ENCODE measurements at places on chromosomes 7 and 10.

GRCh38 chr7:425794-426188 is 93.9 kb downstream of the PDGFA start:
- DNase-seq = no peak

- DNase-seq = peak; percentile 75
Observed at GRCh38 chr7:43872406-43873110, 3.2 kb upstream of the MRPS24 start.

GRCh38 chr7:90768301-90768700 is 172.2 kb downstream of the CDK14 start:
- DNase-seq = no peak

DNA sequence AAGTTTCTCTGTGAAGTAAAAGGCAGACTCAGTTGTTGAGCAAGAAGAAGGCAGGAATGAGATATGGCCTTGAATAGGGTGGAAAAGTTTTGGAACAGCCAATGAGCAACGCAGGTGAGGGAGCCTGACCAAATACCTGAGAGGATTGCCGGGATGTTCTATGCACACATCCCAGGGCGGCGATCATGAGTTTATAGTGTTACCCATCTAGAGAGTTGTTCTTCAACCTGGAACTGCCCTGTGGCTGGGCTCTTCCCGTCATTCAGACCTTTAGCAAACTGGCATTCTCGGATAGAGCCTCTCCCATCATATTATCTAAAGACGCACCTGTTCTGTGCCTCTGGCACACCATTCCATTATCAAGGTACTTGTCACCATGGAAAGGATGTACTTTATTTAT is 103.0 kb upstream of the KIF5B start:
- no peak for DNase-seq

DNA sequence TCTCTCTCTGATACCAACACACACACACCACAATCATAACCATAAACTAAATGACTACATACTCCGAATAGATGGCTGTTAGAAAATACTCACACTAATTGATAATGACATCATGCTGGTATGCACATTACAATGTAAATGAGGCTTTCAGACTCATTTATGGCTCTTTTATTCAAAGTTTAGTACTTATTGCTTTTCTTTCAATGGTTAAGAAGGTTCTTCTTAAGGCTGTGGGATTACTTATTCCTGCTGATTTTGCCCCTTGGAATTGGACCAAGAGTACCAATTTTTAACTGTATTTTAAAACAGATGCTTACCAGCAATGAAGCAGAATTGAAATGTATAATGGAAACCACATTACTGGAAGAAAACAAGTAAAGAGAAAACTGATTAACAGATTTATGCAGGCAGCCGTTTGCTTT is 20.6 kb upstream of the CABCOCO1 start:
- DNase-seq = no peak

- no peak for DNase-seq
Observed at GRCh38 chr10:109919220-109919619, 4.1 kb downstream of the XPNPEP1 start.

- DNase-seq = no peak
Observed at GRCh38 chr10:119859420-119860258, 13.0 kb downstream of the MCMBP start.

GRCh38 chr10:58943960-58944359 is 232.5 kb upstream of the PHYHIPL start:
- no peak for DNase-seq

DNA sequence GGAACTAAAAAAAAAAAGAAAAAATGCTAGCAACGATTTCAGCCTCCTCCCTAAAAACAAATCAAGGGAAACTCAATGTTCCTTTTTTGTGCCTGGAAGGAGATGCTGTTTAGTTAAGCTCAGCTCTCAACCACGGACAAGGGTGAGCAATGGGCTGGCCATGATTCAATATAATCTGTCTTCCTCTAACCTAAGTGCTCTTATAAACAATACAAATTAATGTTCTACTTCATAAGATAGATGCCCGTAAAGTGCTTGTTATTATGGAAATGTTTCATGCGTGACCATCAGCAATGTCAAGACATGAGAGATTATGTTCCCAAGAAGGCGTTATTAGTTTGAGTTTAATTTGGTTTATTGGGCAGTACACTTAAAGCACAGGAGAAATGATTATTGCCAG is 320.3 kb downstream of the SFMBT2 start:
- DNase-seq = no peak

DNA sequence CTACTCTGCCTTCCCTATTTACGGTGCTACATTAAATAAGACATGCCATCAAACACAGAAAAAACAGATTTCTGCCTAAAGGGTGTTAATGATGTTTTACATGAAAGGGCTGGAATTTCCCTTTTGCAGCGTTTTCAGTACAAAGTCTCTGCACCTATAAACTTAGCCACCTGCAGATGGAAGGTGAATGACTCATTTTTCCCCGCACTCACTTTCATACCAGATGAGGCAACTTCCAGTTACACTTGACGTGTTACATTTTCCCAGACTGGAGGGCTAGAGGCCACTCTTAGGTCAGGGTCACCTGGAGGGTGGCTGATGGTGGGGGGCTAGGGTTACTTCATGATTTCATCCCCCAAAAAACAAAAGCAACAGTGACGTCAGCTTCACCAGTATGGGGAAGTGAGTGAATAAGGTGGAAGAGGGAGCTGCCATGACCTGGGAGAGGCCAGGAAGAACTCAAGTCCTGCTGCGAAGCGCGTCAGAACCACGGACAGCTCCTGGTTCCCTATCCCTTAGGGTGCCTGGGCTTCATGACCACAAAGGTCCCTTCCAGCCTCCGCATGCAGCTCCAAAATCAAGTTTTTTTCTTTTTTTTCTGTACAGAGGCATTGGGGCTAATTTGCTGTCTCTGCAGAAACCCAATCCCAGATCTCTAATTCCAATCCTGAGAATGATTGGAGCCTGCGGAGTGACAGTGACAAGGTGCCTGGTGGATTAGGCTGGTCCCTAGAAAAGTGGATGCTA is 94.0 kb downstream of the ADARB2 start:
- DNase-seq = no peak

- DNase-seq = no peak
Observed at GRCh38 chr7:53684693-53685092, 649.3 kb downstream of the POM121L12 start.

DNA sequence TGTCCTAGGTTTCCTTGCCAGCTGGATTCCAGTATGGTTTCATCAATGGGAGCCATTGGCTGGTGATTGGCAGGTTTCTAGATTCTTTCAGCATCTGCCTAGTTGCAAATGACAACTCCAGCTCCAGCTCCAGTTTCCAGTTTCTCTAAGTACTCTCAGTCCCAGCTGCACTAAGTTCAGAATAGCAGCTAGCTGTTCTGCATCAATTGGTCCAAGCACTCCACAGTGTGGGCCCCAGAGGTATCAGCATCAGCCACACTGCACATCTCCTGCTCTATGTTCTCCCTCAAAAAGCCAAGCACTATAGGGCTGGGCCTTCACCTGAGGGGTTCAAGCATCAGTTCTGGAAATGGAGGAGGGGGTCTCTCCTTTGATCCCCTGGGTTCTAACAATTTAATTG is 143.4 kb downstream of the VPS50 start:
- DNase-seq = no peak

GRCh38 chr10:108582387-108582786 is 1340.9 kb downstream of the XPNPEP1 start:
- DNase-seq = no peak

GRCh38 chr7:98372993-98373392 is 27.9 kb downstream of the BAIAP2L1 start:
- no peak for DNase-seq

DNA sequence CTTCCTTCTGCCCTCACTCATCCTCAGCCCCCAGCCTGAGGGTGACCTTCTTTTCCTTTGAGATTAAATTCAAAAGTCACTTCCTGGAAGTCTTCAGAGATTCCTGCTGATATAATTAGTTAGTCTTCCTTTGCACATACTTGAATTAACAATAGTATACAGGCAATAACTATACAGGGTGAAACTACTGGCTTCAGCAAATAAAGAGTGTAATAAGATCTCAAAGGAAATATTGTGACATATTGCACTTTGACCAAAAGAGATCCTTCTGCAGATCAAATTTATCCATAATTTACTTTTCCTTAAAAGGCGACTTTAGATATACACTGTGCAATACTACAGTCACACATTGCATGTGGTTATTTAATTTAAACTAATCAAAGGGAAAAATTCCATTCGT is 123.8 kb downstream of the SEMA3A start:
- no peak for DNase-seq

DNA sequence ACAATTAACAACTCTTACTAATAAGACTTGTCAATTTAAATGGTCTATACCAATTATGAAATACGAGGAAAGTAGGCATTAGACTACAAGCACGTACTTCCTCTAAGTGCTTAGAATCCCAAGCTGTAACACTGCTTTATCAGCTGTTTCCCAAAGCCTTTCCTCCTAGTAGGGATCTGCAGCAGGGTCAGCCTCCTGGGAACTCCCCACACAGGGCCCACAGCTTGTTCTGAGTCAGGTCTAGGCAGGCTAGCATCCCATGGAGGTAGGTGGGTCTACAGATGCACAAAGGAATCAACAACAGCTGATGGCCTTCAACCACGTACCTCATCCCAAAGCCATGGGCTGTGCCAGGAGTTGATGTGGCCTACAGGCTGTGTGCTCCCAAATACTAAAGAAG is 14.7 kb downstream of the MMS19 start:
- no peak for DNase-seq

GRCh38 chr7:12970626-12971025 is 283.2 kb downstream of the ARL4A start:
- DNase-seq = no peak

- DNase-seq = no peak
Observed at GRCh38 chr10:101529207-101529606, 58.9 kb downstream of the POLL start.

- DNase-seq = no peak
Observed at GRCh38 chr7:129468547-129468946, 33.8 kb upstream of the SMKR1 start.

GRCh38 chr7:77258593-77258992 is 59.0 kb upstream of the FGL2 start:
- DNase-seq = no peak

DNA sequence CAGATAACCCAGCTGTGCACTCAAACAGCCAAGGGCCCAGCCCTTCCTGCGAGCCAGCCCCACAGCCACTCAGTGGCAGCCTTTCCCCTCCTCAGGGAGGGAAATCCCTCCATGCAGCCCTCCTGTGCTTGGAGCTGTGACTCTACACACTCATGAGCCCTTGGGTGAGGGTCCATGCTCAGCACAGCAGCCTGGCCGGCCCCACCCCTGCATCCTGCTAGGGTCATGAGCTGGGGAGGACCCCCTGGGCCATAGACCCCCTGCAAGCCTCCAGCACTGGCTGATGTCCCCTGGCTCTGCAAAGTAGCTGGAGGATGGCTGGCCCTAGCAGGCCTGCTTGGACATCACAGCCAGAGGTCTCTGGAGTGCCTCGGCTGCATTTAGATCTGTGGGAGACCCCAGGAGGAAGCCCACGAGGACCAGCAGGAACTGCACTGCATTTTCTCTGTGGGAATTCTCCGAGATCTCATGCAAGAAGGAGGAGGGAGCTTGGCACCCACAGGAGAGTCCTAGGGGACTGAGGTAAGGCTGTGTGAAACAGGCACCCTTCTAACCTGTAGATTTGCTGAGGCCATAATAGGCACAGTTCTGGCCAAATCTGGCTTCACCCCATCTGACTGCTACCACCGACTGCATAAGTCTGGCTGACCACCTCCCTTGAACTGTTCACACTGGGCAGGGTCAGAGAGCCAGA is 17.4 kb downstream of the TMEM273 start:
- DNase-seq = no peak

GRCh38 chr10:82468453-82468852 is 593.5 kb downstream of the NRG3 start:
- no peak for DNase-seq

- no peak for DNase-seq
Observed at GRCh38 chr10:33235251-33235884, 99.1 kb downstream of the NRP1 start.

DNA sequence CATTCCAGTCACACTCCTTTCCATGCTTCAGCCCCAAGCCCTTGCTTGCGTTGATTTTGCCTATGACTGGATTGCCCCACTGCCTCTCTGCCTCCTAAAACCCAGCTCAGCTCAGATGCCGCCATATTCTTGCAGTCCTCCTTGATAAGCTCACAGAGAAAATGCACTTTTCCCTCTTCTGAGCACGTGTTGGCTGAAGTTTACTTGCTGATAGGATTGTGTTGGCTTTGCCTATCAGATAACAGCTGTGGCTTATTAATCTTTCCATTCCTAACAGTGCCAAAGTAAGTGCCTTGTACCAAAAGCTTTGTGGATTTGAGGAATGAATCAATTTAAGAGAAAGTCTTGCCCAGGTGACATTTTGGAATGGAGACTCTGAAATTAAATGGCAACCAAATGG is 249.2 kb downstream of the PHTF2 start:
- no peak for DNase-seq

GRCh38 chr10:112429654-112430230 is 17.0 kb downstream of the ZDHHC6 start:
- no peak for DNase-seq

GRCh38 chr10:122665946-122666345 is 33.7 kb downstream of the C10orf120 start:
- peak; percentile 53 for DNase-seq

GRCh38 chr7:159197066-159197975 is 52.7 kb upstream of the VIPR2 start:
- DNase-seq = no peak

DNA sequence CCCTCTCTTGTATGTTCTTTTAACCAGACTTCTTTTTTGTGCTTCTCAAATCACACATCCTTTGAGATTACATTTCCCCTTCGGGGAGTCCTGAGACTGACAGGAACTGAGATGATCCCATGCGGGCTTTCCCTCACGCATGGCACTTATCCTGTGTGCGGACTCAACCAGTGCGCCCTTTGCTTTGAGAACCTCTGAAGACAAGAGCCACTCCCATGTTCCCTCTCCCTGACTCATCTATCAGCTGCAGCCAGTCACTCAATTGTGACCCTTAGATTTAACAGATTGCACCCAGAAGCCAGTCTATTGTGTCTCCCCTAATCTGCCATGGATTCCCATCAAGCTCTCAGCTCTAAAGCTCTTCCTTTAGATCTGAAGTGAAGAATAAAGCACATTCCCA is 353.9 kb upstream of the MEOX2 start:
- DNase-seq = no peak

DNA sequence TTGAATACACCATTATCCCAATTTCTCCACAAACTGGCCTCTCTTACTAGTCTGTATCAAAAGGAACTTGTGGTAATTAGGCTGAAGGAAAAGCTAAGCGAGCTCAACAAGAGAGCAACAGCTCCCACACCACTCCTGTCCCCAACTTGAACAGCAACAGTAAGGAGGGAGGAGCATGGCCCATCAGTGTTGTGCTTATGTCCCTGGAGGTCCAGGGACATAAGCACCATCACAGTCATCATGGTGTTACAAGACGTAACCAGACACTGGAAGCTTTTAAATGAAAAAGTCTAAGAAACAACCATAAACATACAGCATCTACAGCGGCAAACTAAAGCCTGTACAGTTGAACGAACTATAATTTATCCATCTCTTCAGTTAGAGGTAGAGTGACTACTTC is 989 bp downstream of the ERLIN1 start:
- no peak for DNase-seq

- DNase-seq = peak; percentile 93
Observed at GRCh38 chr10:3782451-3783315, 2.3 kb downstream of the KLF6 start.

Data from lower leg skin (tissue), 4 donors.